ENCODE measurements at places on chromosomes 1 and 21. TPM values are rescaled to one million over a fixed set of nuclear protein-coding genes. Genes with fewer than 3 reads are reported as not detected.

NLRP3 gene
- 0.61 TPM for total RNA-seq

GRCh38 chr1:227732586-227733308, 2.4 kb downstream of the JMJD4 start:
- DNase-seq: no peak

DNA sequence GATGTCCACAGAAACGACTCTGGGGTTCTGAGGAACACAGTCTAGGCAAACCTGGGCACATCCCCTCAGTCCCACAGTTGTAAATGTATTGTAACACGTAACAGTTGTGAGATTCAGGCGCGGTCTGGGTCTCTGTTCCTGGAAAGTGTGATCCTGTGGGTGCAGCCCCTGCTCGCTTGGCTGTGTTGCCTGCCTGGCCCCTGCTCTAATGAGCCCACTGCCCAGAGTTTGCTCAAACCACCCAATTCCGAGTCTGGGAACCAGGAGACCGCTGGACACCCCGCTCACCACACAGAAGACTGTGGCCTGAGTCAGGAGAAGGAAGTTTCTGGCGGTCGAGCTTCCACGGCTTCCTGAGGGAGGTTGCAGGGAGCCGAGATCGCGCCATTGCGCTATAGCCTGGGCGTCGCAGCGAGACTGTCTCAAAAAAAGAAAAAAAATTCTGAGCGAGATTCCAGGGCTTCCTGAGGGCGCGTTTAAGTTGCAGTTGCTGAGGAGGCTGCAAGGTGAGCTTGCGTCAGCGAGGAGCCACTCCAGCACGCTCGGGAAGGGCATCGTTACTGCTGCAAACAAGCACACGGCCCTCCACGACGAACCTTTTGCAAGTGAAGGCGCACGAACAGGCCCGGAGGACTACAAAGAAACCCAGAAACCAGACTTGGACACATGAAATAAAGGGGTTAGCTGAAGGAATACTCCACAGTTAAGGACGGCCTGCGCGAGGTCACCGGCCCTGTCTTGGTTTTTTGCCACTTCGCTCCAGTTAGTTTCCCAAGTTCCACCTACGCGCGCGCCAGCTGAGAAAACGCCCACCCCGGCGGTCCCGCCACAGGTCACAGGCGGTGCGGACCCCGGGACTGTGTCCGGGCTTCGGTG, 1.1 kb downstream of the C21orf58 start:
- peak; percentile 46 for DNase-seq

DNA sequence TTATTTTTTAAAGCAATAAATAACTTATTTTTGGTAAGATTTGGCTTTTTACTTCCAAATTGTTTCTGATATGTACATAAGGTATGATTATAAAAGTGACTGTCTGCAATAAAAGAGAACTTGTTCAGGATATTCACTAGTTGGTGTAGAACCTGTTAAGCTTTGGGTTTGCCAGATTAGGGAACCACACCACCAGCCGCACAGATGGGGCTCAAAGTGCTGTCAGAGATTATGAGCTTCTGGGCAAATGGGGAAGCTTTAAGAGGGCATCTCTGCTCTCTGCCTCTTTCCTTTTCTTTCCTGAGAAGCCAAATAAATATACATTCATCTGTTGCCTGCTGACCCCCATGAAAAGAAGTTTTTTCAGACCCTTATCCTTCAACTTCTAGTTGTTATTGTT, 25.4 kb downstream of the IVNS1ABP start:
- DNase-seq: no peak

DNA sequence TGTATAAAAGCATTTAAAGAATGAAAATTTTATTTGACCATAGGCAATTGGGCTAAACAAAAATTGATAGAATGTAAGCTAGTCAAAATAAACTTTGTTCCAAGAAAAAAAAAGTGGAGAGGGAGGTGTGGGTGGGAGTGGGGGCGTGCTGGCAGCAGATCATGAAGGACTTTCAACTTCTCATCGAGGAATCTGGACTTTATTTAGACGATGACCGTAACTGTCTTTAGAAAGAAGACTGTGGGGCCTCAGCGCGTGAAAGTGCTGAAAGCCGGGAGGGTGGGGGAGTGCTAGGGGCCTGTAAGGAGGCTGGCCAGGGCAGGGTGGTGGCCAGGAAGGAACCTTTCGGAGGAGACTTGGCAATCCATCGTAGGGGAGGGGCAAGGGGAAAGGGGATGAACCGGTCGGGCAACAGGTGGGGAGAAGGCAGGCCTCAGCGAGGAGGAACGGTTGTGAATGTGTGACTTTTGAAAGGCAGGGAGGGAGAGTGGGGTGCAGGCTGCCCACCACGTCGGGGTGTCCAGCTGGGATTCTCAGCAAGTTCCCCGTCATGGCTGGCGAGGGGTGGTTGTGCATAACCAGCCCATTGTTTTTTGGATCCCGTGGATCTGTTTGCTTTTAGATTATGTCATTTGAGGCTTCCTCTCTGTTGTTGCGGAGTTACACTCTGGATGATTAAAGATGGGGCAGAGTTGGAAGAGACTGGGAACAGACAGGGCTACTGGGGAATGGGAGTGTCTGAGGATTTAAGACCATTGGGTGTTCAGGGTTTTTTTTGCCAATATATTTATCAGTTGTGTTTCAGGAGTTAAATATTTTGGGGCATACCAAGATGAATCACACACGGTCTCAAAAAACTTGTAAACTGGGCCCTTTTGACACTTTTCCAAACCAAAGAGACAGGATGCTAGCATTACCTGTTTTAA, 35.5 kb downstream of the HUNK start:
- DNase-seq: peak; percentile 44

PSRC1 gene
- total RNA-seq: 2.5 TPM

- DNase-seq: no peak
These were observed 59.9 kb downstream of the UBE2U start for GRCh38 chr1:64263335-64263734.

DNA sequence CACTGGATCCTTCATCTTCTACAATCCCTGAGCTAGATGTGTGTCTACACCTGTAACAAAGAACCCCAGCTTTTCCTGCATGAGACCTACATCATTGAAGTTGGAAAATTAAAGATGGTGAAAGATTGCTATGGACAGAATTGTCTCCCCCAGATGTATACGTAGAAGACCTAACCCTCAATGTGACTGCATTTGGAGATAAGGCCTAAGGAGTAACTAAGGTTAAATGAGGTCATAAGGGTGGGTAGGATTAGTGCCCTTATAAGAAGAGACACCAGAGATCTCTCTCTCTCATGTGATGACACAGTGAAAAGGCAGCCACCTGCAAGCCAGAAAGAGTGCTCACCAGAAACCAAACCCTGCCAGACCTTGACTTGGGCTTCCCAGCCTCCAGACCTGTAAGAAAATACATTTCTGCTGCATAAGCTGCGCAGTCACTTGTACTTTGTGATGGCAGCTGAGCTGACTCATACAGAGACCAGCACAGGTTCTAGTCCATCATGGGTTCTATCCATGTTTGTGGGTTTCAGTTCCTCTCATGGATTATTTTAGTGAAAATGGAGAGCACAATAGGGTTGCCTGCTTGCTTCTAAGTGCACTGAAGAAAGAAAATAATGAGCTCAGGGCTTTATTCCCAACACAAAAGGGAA, 180.8 kb downstream of the TPR start:
- no peak for DNase-seq

- no peak for DNase-seq
These were observed 56.6 kb upstream of the CR2 start for GRCh38 chr1:207397525-207397926.
